Heart right ventricle (tissue), 16 donors: ENCODE measurements at places on chromosomes 4 and X.

GRCh38 chrX:151000861-151001331, 17.8 kb downstream of the HMGB3 start:
- DNase-seq: no peak

DNA sequence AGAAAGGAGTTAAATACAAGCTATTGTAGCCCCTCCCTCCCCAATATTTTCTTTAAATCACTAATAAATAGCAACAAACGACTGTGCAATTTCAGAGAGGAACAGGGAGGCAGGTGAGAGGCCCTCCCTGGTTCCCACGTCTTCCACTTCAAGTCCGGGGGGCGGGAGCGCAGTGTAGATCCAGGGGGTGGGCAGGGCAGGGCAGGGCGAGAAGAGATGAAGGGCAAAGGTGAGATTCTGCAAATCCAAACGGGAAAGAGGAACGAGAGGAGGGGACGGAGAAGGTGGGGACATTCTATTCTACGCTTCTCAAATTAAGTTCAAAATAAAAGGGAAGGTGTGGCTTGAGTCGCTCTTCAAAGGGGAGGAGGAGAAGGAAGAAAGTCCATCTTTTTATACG, 6.8 kb downstream of the NKX6-1 start:
- no peak for DNase-seq

DNA sequence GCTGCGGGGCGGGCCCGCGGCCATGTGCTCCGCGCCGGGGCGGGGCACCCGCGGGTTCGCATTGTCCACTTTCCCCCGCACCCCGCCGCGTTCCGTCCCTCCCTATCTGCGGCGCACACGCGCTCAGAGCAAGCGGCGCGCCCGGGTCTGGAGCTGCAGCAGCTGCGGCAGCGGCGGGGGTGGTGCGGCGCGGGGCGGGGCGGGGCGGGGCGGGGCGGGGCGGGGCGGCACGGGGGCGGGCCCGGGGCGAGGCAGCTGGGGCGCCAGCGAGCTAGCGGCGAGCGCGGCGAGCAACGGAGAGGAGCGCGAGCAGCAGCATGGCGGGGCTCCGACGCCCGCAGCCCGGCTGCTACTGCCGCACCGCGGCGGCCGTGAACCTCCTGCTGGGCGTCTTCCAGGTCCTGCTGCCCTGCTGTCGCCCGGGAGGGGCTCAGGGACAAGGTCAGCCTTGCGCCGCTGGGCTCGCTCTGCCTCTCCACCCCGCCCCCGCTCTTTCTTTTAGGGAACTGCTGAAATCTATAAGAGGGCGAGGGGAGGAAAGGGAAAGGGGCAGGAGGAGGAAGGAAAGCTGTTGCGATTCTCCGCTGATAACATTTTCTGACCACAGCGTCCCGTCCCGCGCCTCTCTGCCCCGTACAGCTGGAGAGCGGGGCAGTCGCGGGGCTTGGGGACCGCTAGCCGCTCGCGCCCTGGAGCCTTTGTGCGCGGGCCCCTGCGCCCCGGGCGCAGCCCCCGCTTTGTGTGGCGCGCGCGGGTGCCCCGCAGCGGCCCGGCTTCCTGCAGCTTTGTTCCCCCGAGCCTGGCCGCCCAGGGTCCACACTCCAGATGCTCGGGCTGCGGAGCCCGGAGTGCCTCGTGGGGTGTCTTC, at the start of gene TMEM131L:
Gene TMEM131L (plus strand): TSS at position 280 of the 868 bp plus-strand sequence. CDS start 38 bp downstream, at position 318.
- peak; percentile 60 for DNase-seq

- peak; percentile 34 for DNase-seq
Measured at GRCh38 chr4:113610537-113610936, 151.0 kb downstream of the CAMK2D start.

GRCh38 chr4:139854668-139855403, 189.2 kb downstream of the MGST2 start:
- DNase-seq: no peak

GRCh38 chrX:153939573-153939972, 4.7 kb upstream of the NAA10 start:
- DNase-seq: no peak

- no peak for DNase-seq
Measured at GRCh38 chrX:112521676-112522075, 158.1 kb downstream of the LHFPL1 start.

DNA sequence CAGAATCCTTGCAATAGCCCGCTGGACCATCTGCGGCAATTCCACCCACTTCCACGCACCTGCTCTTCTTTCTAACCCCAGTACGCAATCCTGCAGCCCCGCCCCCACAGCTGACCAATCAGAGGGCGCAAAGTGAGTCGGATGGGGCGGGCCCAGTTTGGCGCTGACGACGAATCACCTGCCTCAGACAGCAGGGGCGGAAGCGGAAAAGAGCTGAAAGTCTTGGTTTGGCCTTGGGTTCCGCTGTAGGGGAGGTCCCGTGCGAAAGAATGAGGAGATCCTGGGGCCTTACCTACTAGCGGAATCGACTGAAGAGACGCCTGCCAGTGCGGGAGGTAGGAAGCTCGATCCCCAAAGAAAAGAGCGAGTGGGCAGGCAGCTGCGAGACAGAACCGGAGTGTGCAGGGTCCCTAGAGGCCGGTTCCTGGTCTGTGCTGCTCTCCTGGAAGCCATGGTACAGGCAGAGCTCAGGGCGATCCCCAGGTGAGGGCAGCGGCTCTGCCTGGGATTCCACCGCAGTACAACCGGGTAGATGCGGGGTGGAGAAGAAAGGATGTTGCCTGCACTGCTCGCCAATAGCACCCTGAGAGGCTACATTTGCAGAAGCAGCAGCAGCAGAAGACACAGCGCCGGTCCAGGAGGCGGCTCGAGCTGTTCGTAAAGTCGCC, at the start of gene TMEM184C:
Gene TMEM184C (plus strand): TSS at position 225 of the 668 bp plus-strand sequence. CDS start 560 bp downstream, outside the sequence.
- peak; percentile 98 for DNase-seq
